Right ventricle myocardium inferior (tissue), 1 donor: ENCODE measurements at places on chromosomes 5 and 9.

- no peak for DNase-seq
Observed at GRCh38 chr9:6884101-6884500, 126.3 kb downstream of the KDM4C start.

DNA sequence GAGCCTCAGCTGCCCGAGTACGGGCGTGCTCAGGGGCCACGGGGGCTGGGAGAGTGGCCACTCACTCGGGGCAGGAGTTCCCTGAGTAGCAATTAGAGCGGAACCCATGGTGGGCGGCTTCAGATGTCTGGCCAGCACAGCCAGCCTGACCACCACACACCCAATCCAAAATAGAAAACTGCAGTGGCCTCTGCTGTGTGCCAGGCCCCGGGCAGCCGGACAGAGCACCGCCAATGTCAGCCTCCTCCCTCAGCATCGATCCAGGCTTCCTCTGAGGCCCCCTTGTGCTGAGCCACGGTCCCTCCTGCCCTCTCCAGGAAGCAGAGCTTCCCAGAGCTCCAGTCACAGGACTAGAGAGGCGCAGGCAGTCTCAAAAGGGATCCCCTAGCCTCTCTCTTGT, 2.7 kb downstream of the ADAMTS2 start:
- no peak for DNase-seq

DNA sequence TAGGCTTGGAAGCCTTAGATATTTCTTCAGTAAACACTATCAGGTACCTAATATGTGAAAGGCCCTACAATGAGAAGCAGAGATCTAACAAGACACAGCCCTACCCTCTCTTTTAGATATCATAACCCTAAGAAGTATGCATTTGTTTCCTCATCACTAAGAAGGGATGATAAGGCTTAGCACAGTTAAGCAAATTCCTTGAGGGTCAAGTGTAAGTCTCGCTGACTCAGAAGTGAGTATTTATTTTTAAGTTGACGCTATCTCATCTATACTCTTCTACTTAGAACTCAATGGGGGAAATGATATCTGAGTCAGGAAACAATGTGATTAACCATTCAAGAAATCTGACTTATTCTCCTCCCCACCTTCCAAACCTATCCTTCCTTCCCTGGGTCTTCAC, 149.7 kb downstream of the ESM1 start:
- DNase-seq, result no peak

- DNase-seq, result no peak
Observed at GRCh38 chr9:131464354-131465000, 38.2 kb upstream of the POMT1 start.

GRCh38 chr5:61831736-61832135, 474.3 kb upstream of the KIF2A start:
- DNase-seq, result no peak

- DNase-seq, result no peak
Observed at GRCh38 chr9:37215830-37216229, 95.5 kb downstream of the ZCCHC7 start.

- DNase-seq, result no peak
Observed at GRCh38 chr5:94467346-94467953, 151.0 kb downstream of the KIAA0825 start.

DNA sequence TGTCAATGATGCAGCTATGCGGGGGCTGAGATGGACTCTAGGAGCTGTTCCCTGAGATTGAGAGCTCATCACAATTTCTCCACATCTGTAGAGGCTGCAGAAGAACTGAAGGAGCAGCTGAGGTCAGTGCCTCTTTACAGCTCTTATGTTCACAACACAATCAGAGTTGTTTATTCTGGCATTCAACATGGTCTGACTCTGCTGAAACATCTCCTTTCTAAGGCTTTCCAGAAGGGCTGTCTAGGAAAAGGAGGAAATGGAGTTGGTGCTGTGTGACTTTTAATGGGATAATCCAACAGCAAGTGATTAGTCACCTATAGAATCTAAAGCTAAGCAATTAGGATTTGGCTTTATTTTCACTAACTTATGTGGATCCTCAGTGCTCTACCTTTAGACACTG, 6.0 kb downstream of the POU5F2 start:
- DNase-seq, result no peak
